ENCODE measurements at places on chromosomes 3 and 15. TPM values are rescaled to one million over a fixed set of nuclear protein-coding genes. Genes with fewer than 3 reads are reported as not detected.

Gene SENP7
- 8.8 TPM for total RNA-seq

Gene SCAMP5
- total RNA-seq: 1.8 TPM

Gene MAGEL2
- total RNA-seq: 0.74 TPM

Gene AMOTL2
- total RNA-seq: 99.8 TPM

Gene LTK
- 0.57 TPM for total RNA-seq

Gene DUOXA1
- total RNA-seq: not detected

Gene GHSR
- not detected for total RNA-seq

DNA sequence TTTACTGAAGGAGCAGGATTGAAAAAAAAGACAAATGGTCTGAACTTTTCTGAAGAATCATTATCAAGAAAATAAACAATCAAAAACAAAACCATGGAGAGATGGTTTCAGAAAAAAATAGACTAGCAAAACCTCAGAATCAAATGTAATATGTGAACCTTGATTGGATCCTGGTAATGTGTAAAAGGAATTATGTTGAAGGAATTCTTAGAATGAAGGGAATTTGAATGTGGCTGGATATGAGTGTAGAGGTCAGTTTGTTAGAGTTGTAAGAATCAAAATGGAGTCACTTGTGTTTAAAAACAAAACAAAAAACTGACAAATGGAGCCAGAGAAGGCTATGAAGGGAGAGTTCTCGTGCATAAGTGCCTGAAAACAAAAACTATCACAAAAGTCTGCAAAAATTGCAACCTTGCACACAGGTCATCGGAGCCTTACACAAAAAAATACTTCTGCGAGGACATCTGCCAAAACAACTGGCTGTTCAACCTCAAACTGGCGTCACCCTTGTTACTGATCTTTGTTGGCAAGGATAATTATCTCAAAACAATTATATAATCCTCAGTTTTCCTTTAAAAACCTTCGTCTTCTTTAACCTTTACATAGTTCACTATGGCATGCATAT lies 19.1 kb upstream of the ATP13A3 start:
- no peak for DNase-seq

DNA sequence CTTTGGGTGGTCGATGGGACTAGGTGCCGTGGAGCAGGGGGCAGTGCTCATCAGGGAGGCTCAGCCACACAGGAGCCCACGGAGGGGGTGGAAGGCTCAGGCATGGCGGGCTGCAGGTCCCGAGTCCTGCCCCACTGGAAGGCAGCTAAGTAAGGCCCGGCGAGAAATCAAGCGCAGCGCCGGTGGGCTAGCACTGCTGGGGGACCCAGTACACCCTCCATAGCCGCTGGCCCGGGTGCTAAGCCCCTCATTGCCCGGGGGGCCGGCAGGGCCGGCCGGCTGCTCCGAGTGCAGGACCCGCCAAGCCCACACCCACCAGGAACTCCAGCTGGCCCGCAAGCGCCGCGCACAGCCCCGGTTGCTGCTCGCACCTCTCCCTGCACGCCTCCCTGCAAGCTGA lies 19.1 kb downstream of the TP53BP1 start:
- no peak for DNase-seq

DNA sequence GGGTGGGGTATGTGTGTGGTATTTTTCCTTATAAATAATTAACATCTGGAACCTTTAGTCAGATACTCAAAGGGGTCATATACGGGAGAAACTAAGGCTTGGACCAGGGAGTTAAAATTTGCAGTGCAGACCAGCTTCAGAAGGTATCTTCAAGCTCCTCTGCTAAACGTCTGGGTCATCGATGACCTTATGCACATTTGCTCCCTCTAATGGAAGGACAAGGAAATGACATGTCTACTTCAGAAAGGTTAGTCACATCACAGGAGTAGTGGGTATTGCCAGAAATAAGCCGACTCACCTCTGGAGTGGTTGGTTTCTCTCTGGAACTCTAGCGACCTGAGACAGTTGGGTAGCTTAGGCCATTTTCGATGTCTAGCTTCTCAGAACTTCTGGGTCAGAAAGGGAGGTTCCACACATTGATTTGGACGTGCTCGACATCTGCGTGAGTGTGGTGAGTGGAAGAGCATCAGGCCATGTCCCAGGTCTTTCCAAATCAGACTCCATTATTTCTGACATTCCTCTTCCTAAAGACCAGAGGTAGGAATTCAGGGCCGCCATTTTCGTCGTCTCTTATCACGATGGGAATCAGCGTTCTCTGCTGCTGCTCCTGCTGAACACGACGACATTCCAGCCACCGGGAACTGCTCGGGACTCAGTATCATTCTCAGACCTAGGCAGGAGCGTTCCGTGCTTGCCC lies 31.8 kb upstream of the RASA2 start:
- peak; percentile 78 for DNase-seq

GRCh38 chr3:141268306-141268705 lies 36.7 kb downstream of the PXYLP1 start:
- no peak for DNase-seq

DNA sequence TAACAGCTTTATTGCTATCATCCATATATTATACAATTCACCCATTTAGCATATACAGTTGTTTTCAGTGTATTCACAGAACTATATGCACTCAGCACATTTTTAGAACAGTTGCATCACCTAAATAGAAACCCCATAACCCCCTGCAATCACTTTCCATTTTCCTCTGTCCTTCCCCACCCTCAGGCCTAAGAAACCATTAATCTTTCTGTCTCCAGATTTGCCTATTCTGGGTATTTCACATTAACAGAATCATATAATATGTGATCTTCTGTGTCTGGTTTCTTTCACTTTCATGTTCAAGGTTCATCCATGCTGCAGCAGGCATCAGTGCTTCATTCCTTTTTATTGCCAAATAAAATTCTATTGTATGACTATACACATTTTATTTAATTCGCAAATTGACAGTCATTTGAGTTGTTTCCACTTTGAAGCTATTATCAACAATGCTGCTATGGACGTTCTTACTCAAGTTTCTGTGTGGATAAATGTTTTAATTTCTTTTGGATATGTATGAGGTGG lies 39.8 kb downstream of the ADAMTS17 start:
- no peak for DNase-seq

DNA sequence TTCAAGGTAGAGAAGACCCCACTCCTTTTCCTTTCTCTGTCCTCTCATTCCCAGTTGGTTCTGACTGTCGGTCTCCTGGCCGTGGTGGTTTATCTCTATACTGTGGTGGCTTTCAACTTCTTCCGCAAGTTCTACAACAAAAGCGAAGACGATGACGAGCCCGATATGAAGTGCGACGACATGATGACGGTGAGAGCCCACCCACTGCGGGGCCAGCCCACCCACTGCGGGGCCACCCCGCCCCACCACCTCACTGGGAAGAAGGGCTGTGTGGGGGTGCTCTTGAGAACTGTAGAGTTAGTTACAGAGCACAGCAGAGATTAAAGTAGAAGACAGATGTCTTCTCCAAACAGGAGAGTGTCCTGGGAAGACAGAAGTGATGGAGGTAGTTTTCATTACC lies 110.6 kb upstream of the CHRM5 start:
- DNase-seq: no peak

DNA sequence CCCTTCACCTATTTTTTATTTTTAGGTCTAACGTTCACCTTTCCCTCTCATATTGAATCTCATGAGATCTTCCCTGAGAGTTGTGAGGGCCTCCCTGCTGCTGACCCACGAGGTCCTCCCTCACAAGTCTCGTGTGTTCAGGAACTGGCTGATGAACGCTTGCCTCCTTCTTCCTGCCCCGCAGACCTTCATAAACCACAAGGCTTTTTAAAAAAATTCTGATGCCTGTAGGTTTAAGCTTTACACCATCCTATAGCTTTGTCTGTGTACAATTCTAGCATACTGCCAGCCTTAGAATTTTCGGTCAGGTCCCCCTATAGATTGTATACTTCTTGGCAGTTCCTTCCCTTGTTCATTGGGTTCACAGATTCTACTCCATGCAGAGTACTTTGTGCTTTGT lies 50.5 kb downstream of the CHST2 start:
- no peak for DNase-seq

DNA sequence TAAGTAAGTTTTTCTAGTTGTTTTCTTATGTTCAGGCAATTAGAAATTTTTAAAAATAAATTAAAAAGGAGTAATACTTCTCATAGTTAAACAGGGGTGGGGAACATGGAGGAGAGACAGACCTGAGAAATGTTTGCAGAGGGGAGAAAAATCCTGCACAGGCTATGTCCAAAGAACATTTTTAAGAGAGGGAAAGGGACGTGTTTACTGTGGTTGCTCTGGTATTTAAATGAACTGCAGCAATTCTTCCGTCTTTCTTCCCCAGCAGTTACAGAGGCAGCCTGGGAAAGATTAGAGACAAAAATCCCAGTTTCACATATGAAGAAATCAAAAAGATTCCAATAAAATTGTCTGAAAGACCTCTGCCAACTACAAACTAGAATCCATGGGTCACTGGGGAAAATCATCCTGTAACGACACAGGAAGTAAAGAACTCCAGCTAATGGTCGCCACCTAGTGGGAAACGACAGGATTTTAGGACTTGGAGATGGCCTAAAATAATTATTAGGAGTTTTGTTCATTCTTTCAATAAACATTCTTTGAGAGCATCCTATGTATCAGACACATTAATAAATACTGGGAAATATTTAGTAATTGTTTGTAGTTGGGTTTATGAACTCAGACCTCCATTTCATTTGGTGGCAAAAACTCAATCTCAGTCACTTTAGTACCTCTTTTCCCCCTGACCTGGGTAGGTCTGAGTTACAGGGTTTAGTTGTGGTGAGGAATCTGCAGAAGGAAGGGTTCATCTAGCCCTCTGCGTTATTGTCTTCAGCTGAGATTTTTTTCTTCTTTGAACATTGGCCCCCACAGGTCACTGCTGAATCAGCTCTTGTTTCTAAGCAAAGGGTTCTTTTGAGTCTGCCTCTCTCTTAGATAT lies 69.9 kb upstream of the GOLIM4 start:
- peak; percentile 74 for DNase-seq

GRCh38 chr15:39621976-39622375 lies 41.1 kb downstream of the THBS1 start:
- DNase-seq: no peak

- DNase-seq: peak; percentile 20
Observed at GRCh38 chr15:23467110-23467600, 20.1 kb upstream of the GOLGA6L2 start.

- no peak for DNase-seq
Observed at GRCh38 chr3:3191675-3192285, 12.3 kb upstream of the CRBN start.
